NCI-H460 (cell line): ENCODE measurements at places on chromosomes 7 and 10. TPM values are rescaled to one million over a fixed set of nuclear protein-coding genes. Genes with fewer than 3 reads are reported as not detected.

The SPDYE5 gene
- 0.10 TPM in 1 of 2 replicates, not detected in the other for total RNA-seq

The SMARCD3 gene
- 39.0 and 43.5 TPM in 2 replicates for total RNA-seq

The TAC1 gene
- not detected in 2 replicates for total RNA-seq

The ZNF394 gene
- 17.6 and 18.0 TPM in 2 replicates for total RNA-seq

The CNTNAP2 gene
- 0.15 and 0.17 TPM in 2 replicates for total RNA-seq
